SK-N-DZ (cell line): ENCODE measurements at places on chromosomes 2 and 18.

GRCh38 chr2:187274146-187274545 is 173.9 kb downstream of the CALCRL start:
- no peak for DNase-seq

DNA sequence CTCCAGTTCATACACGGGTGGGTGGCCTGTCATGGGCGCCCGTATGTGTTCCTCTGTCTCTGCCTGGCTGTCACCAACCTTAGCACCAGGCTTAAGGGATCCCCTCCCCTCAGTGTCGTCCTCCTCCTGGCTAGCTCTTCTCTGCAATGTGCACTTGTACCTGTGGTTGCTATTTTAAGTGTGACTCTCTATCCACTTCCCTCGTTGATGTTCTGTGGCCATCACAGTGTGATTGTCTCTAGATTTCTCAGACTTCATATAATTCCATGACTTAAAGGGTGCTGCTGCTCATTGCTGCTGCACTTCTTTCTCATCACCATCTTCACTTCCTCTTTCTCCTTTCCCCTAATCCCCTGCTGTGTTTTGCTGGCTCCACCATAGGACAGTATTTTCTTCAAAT is 143.4 kb downstream of the EML6 start:
- no peak for DNase-seq

- no peak for DNase-seq
Observed at GRCh38 chr18:62809900-62810299, 94.6 kb downstream of the PHLPP1 start.

GRCh38 chr2:23625726-23626125 is 240.7 kb downstream of the KLHL29 start:
- DNase-seq, result no peak

- no peak for DNase-seq
Observed at GRCh38 chr2:224957540-224958461, 84.5 kb downstream of the DOCK10 start.

GRCh38 chr2:209570194-209570593 is 146.3 kb downstream of the MAP2 start:
- DNase-seq, result no peak

DNA sequence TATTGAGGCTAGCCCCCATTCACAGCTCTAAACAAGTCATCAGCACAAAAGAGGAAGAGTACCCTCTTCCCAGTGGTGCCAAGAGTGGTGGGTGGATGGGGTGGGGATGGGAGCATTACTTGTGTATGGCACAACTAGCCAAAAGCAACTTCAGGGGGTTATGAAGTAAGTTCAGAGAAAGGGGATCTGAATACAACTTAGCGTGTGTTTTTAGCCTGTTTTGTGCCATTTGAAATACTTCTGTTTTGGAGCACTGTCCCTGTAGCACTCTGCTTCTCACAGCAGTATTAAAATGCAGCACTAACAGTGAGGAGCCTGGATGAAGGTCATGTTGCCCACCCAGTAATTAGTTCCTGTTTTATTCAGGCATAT is 113.5 kb downstream of the CRIM1 start:
- DNase-seq, result no peak

DNA sequence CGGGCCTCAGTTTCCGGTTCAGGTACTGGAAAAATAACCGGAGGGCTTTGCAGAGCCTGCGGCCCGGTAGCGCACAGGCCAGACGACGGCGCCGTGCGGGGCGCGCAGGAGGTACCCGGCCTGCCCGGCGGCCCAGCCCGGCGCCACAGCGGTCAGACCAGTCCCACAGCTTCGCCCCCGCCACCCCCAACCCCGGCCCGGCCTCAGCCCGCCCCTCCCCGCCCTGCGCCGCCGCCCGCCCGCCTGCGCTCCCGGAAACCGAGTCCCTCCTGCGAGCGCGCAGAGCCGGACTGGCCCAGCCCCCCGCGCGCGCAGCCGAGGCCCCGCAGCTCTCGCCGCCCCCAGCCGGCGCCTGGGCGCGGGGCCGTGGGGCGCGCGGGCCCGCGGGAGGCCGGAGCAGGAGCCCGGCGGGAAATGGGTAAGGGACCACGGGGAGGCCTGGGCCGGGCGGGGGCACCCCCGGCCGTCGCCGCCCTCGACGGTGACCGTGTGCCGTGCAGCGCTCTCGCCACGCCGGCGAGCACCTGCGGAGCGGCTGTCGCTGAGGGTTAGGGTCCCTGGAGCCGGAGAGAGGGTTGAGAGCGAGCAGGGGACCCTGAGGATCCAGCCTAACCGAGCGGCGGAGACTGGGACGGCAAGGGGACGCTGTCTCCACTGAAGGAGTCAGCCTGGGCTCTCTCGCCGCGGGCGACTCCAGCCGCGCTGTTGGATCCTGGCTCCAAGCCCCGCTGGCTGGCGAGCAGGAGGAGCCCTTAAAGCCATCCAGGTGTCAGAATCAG is 16.5 kb upstream of the PSD4 start:
- no peak for DNase-seq

- DNase-seq, result no peak
Observed at GRCh38 chr2:214843823-214844222, 34.3 kb upstream of the BARD1 start.

DNA sequence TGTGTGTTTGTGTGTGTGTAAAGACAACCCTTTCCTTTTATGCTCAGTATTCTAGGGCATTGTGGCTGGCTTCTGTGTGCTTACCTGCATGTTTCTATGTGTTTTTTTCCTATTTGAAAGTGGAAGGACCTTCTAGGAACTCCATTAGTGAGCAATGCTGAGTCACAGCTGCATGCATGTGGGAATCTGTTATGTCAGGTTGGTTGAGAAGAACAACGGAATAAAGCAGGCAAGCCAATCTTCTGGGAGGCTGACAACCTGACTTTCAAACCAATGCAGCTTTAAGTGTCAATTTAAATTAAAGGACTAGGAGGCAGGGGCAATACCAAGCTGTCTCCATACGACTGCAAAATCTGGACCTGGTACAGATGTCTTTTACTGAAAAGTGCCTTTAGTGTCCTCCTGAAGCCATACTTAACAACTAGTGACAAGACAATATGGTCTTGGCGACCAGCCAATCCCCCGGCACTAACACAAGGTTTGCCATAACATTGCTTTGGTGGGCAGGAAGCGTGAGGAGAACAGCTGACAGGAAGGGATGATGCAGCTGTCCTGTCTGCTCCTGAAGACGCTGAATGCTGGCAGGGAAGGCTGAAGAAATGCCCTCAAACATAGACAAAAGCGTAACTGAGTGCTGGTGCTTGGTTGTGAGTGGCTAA is 514.7 kb upstream of the CDH7 start:
- DNase-seq, result peak; percentile 19

DNA sequence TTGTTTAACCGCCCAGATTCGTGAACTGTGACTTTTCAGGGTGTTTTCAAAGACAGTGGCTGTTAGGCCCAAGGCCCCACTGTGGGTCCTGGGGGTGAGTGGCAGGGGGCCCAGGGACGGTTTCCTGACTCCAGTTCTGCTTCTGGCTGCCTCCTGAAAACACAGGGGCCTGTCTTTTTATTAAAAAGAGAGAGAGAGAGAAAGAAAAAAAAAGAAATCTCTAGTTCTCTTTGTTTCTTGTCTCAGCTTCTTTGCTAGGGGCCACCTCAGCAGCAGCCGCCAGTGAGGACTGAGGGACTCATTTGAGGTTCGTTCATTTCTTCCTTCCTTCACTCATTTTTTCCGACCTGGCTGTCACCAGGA is 15.4 kb upstream of the E2F6 start:
- no peak for DNase-seq

DNA sequence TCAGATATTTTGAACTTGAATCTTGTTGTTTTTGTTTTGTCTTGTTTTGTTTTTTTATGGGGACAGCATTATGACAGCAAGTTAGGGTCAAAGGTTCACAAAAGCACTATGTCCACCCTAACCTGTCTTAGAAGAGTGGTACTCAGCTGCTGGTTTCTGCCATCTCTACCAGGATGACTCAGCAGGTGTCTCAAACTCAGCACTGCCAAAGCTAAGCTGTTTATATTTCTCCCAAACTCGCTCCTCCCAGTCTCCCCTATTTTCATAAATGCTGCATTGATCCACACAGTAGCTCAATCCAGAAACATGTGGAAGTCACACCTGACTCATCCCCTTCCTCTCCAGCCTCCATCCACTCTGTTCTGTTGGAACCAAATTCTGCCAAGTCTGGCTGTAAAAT is 134.9 kb downstream of the ZBTB7C start:
- no peak for DNase-seq

- DNase-seq, result no peak
Observed at GRCh38 chr2:20917719-20918572, 95.0 kb upstream of the LDAH start.

- DNase-seq, result no peak
Observed at GRCh38 chr2:117812443-117812842, 2.0 kb upstream of the DDX18 start.

GRCh38 chr2:138609446-138609845 is 107.9 kb downstream of the SPOPL start:
- no peak for DNase-seq

DNA sequence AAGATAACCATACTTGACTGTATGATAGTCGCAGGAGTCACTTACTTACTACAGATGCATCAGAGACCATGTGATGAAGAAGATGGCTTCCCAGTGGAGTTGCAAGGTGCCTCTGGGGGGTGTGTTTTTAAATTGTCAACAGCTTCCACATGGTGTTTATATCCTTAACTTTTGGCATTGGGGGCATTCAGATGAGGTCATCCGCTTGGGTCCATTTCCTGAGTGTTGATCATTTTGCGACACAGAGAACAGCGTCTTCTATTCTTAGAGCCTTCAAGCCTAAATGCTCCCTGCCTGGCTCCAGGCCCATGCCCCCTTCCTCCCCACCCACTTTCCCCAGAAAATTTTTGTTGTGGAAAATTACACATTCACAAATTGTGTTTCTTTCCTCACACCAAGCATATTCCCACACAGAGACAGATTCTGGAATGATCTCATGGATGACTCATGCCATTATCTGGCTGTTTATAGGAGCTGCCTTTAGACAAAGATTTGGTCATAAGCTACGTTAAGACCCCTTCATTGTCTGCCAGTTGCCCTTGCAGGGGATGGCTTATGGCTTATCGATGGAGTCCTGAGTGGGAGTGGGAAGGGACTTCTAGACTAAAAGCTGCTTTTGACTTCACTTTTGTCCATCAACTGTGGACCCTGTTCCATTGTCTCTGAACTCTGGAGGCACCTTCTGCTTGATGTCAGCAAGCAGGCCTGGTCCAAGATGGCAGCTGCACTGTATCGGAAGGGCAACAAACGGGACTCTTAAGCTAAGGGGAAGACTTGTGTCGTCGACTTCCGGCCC is 91.8 kb downstream of the CABLES1 start:
- no peak for DNase-seq

- DNase-seq, result no peak
Observed at GRCh38 chr2:199896617-199897016, 14.5 kb upstream of the C2orf69 start.

- no peak for DNase-seq
Observed at GRCh38 chr2:85785027-85785822, 31.4 kb downstream of the ATOH8 start.

DNA sequence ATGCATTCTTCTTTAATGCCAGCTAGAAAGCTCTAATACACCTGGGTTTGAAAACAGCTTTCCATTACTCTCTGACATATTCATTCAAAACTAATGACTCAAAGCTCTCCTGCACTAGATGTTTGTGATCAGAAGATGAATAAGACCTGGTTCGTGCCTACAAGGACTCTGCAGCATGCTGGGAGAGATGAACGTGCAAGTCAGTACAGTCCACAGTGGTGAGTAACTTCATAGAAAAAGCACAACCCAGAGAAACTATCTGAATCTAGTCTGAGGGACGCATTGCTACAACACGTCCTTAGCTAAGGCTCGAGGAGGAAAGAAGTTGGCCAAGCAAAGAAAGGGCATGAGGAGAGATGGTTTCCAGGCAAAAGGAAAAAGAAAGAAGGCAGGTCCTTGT is 234.3 kb downstream of the OSR1 start:
- DNase-seq, result no peak
